ENCODE measurements at places on chromosomes 7 and 10.

DNA sequence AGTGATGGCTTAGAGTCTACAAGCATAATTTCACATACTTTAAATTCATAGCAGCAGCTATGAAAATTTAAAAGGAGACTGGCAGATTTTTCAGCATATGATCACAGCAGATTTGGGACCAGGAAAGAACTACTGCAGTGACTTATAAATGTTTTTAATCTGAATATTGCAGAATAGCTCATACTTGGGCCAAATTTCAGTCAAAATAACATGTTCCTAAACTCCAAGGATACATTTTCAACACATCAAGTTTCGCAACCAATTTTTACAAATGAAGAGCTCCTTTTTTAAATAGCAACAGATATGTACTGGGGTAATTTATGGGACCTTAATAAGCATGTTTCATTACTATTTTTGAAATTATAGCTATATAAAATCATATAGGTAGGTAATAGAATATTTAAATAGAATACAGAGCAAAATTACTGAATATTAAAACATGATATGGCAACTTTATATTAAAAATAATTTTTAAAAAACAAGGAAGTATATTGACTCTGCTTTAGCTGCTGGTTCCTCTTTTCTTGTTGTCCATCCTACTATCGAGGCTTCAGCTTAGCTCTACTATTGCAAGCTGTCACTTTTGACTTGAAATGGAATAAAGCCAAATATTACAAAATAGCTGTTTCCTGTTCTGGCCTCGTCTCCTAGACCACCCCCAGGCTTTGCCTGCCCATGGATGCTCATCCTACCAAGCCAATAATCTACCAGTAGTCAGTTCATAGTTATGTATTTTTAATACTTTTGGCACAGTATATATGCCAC lies 123.1 kb downstream of the NRBF2 start:
- no peak for DNase-seq

DNA sequence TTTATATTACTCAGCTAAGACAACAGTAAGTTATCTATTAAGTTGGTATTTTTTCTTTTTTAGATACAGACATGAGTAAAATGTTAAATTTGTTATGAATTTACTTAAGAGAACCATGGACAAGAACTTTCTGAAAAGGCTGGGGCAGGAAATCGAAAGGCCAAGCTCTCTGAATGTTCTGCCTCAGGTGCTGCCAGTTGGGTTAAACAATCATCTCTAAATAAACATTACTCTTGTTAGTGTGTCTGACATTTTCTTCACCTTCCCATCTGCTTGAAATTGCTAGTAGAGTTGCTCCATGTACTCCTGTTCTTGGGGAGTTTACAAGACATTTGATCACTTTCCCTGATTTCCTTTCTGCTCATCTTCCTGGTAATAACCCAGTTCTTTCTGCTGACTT lies 87.5 kb downstream of the ANKRD7 start:
- DNase-seq, result no peak

- DNase-seq, result no peak
Observed at GRCh38 chr7:96121752-96122151, 200.1 kb downstream of the SLC25A13 start.

DNA sequence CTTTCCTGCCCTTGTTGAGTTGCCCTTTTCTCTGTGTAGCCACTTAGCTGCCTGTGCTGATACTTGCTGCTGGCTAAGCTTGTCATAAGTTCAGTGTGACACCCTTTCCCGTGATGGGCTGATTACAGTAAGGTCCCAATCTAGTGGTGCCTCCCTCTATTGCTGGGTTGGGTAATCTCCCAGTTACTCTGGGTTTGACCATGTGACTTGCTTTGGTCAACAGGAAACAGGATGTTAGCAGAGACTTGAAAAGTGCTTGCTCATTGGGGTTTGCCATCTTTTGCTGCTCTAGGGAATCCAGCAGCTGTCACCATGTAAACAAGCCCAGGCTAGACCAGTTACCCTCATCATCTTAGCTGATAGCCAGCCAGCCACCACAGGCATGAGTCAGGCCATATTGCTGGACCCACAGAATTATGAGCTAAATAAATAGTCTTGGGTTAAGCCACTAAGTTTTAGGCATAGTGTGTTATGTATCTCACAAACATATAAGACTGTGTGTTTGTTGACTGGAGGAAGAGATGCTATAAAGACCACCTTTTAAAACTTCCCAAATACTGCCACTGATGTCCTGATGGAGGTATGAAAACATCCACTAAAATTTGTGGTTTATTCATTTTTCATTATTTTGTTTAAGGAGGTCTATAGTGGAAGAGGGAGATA lies 4.0 kb upstream of the LEP start:
- DNase-seq, result no peak

GRCh38 chr10:76727038-76727437 lies 910.6 kb downstream of the KCNMA1 start:
- no peak for DNase-seq

- no peak for DNase-seq
Observed at GRCh38 chr7:154287356-154287755, 235.2 kb downstream of the DPP6 start.

Measured in activated gamma-delta T cell (primary cell).